H9 (cell line): ENCODE measurements at places on chromosomes 1 and 21. TPM values are rescaled to one million over a fixed set of nuclear protein-coding genes. Genes with fewer than 3 reads are reported as not detected.
A peak's percentile ranks its signal among the peaks of the same experiment; 100 is the strongest.

- DNase-seq: no peak
Observed at GRCh38 chr1:224852901-224853568, 76.4 kb upstream of the DNAH14 start.

- peak; percentile 57 for DNase-seq
Observed at GRCh38 chr1:246219508-246220030, 287.5 kb downstream of the SMYD3 start.

The PHF13 gene
- total RNA-seq: 55.8 and 56.4 TPM in 2 replicates

- no peak for DNase-seq
Observed at GRCh38 chr1:19199969-19200604, 10.0 kb downstream of the UBR4 start.

- no peak for DNase-seq
Observed at GRCh38 chr1:85397490-85398032, 67.4 kb downstream of the DDAH1 start.

The ASH1L gene
- 30.3 and 32.8 TPM in 2 replicates for total RNA-seq

The CASQ2 gene
- not detected in 2 replicates for total RNA-seq
